ENCODE measurements at places on chromosomes 5 and 9.

DNA sequence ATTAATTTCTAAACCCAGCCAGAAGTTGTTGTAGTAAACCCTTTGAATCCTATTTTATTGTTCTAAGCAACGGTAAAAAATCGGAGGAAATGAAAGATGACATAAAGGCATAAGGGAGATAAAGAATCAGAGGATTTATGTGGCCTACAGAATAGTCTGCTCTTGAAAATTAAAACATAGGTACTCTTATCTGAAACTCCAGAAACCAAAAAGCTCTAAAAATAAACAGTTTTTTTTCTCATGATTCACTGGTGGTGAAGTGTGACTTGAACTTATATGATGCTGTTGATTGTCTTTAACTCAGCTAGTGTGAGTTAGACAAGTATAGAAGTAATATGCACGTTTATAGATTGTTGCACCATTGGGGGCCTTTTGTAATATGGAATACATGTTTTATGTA lies 80.3 kb downstream of the HSD17B4 start:
- DNase-seq: no peak

DNA sequence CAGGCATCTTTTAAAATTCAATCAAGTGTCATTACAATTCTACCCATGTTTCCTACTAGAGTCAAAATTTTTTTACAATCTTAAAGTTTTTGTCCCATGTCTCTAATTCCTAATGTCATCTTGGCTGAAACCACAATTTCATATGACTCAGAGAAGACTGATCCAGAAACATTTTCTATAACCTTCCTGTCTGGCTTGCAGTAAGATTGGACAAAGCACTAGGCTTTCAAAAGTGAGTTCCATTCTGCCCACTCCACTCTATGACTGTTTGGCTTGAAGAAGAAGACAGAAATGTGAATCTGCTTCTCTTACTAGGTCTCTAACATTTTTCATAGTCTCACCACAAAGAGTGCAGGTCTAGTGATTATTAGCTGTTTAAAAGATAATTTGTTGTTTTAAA lies 88.8 kb downstream of the NR3C1 start:
- no peak for DNase-seq

DNA sequence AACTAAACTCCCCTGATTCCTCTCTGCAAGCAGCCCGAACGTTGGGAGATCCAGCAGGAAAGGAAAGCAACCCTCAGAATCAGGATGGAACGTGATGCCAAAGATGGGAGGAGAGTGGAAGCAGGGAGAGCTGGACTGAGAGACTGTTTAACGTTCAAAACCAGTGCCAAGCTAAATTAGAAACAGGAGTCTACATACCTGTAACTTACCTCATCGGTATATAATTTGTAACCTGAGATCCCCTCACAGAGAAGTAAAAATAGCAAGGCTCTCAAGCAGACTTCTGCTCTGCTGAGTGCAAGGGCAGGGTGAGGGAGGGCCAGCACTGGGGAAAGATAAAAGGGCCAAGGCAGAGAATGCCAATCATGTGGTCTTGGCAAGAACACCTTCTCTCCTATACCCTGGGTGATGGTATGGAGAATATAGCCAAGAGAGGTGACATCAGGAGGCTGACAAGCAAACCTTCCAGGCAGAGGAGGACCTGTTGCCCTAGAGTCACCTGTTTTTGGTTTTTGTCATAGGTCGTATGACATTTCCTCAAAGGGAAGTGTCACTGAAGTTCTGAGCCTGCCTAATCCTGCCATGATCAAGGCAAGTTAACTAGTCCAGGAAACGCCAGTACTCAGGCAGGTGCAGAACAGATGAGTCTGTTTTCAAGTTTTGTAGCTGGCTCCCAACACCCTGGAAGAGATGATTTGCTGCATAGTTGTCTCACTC lies 472.0 kb downstream of the NFIB start:
- no peak for DNase-seq

GRCh38 chr9:81588148-81588871 lies 101.0 kb downstream of the TLE1 start:
- DNase-seq: no peak

DNA sequence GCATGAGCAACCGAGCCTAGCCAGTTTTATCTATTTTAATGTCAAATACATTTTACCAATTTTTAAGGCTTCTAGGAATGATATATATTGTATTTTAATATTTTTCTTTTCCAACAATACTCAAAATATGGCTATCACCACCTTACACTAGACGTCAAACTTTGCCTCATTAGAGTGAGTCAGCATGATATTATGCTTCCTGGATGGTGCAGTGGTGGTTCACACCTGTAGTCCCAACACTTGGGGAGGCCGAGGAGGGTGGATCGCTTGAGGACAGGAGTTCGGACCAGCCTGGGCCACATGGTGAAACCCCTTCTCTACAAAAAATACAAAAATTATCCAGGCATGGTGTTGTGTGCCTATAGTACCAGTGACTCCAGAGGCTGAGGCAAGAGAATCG lies 7.3 kb upstream of the CDC14B start:
- DNase-seq: no peak

- no peak for DNase-seq
These were observed 167.9 kb downstream of the DENND1A start for GRCh38 chr9:123761905-123762605.

DNA sequence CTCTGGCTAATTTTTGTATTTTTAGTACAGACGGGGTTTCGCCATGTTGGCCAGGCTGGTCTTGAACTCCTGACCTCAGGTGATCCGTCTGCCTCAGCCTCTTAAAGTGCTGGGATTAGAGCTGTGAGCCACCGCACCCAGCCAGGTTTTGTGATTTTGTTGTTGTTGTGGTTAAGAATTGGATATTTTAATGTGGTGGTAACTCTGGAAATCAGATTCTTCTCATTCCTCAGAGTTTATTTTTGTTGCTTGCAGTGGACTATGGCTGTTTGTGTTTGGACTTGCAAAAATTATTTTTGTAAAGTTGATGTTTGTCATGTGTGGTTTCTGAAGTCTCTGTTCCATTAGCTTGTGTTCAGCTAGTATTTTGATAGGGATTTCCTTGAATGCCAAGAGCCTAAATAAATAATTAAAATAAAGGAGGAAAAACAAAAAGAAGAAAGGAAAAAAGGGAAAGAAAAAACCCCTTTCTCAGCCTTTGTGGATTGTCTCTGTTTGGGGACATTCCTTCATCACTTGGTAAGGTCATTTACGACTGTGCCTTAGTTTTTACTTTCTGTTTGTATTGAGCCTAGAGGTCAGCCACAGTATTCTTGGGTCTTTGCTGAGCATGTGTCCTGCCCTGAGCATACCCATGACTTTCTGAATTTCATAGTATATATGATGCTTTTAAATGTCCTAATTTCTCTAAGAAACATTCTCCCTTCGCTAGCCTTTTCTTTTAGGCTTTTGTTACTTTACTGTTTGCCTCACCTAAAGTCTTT lies 37.3 kb downstream of the PBX3 start:
- DNase-seq: no peak

DNA sequence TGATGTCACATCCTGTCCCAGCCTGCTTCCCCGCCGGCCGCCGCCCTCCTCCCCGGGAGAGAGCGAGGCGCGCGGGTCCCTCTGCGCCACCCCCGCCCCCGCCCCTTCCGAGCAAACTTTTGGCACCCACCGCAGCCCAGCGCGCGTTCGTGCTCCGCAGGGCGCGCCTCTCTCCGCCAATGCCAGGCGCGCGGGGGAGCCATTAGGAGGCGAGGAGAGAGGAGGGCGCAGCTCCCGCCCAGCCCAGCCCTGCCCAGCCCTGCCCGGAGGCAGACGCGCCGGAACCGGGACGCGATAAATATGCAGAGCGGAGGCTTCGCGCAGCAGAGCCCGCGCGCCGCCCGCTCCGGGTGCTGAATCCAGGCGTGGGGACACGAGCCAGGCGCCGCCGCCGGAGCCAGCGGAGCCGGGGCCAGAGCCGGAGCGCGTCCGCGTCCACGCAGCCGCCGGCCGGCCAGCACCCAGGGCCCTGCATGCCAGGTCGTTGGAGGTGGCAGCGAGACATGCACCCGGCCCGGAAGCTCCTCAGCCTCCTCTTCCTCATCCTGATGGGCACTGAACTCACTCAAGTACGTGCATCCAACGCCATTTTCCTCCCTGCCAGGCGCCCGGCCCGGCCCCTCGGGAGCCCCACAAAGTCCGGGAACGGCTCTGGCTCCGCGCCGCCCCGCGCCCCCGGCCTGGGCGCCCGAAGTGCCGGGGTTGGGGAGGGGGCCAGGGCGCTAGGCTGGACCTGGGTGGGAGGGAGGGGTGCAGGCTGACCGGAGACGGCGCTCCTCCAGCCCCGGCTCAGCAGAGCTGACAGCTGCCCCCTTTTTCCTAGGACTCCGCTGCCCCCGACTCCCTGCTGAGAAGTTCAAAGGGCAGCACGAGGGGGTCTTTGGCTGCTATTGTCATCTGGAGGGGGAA lies 12.0 kb upstream of the OLFM1 start:
- DNase-seq: no peak

GRCh38 chr5:10527281-10527950 lies 36.5 kb upstream of the ANKRD33B start:
- DNase-seq: no peak

GRCh38 chr5:56669534-56670483 lies 145.5 kb upstream of the MAP3K1 start:
- peak; percentile 40 for DNase-seq

DNA sequence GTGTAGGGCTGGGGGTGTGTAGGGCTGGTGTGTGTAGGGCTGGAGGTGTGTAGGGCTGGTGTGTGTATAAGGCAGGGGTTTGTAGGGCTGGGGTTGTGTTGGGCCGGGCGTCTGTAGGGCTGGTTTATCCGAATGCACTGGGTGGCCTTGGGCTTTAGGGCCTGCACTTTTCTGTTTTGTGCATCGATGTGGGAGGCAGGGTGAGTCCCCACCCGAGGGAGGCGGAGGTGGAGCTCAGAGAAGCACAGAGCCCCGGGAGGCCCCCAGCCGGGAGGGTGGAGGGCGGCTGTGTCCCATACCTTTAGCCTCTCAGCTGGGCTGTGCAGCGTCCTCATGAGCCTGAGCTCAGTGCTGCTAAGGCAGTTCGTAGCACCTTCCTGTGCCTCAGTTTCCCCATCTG lies 13.5 kb downstream of the COL5A1 start:
- DNase-seq: no peak

DNA sequence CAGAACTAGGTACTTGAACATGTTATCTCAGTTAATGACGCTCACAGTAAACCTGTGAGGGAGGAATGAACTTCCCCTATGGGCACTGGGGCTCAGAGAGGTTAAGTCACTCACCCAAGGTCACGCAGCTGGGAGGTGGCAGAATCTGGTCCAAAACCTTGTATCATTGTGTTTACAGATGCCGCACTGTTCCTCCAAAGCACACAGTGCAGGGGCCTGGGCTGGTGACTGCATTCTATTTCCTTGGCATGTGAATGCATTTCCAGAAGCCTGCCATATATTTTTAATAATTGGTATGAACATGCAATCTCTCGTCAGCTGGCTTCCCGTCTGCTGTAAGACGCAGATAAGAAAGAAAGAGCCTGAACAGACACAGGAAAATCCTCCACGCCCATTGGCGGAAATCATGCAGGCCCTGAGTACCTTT lies 77.0 kb upstream of the TBC1D2 start:
- no peak for DNase-seq

- no peak for DNase-seq
These were observed 28.0 kb downstream of the LCP2 start for GRCh38 chr5:170269579-170269978.

GRCh38 chr5:67793418-67793817 lies 422.1 kb upstream of the PIK3R1 start:
- DNase-seq: no peak

DNA sequence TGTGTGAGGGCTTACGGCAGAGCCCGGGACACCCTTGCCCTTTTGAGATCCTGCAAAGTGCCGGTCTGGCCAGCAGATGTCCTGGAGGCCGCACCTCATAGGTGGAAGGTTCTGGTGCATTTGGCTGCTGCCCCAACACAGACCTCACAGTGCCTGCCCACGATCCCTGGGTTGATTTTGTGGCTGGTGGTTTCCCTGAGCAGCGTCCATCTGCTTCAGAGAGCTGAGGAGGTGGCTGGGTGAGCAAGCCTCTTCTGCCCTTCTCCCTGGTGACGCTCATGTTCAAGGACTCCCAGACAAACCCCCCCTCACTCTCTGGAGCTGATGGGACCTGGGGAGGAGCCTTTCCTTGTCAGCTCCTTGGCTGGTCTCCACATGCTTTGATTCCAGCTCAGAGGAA lies 18.9 kb downstream of the BNIP1 start:
- DNase-seq: no peak
